Fibroblast of the aortic adventitia (primary cell): ENCODE measurements at places on chromosomes 3 and 15. TPM values are rescaled to one million over a fixed set of nuclear protein-coding genes. Genes with fewer than 3 reads are reported as not detected.

DNA sequence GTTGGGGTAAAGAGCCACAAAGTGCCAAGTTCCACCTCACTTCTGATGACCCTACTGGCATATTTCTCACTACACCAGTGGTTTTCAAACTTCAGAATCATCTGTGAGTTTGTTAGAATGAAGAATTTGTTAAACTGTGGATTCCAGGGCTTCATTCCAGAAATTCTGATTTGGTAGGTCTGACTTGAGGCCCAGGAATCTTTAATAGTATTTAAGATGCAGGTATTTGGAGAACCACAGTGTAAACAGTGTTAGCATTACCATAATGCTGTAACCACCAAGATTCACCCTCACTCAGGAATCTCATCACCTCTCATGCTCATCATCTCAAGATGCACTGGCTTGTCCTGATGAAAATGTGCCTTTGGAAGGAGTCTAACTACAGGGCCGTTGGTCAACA lies 6.0 kb downstream of the KCNMB3 start:
- DNase-seq: no peak

GRCh38 chr3:190238871-190239270 lies 83.4 kb downstream of the CLDN1 start:
- DNase-seq: no peak

DNA sequence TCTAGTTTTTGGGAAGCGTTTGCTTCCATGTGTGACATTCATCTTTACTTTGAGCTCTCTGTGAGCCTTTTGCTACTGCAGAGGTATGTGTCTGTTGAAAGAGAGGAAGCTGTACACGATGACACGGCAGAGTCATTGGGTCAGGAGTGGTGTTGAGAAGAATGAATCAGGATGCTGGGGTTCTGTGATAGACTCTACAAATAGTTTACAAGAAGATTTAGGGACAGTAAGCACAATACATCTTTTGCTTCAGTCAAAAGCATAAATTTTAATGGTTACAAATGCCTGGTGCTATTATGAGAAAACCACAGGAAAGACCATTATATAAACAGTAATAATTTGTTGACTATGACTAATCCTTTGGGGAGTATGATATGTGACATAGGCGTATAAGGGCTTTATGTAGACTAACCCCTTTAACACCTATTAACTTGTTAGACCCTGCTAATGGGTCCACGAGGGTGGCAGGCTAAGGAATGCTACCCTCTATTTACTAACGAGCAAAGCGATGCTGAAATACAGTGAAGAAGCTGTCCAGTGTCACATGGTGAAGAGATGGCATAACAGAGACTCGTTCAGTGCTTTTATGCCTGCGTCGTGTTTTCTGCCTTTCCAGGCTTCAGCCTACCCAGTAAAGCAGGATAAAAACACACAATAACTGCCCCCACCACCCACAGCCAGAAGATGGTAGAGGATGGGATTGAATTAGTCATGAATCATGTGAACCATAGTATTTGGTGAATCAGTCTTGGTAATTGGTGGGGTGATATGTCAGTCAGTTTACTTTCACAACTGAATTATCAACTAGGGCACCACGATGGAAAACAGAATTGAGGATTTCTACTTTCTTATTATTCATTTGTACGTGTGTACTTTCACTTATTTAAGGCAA lies 118.8 kb downstream of the LPP start:
- peak; percentile 73 for DNase-seq

DNA sequence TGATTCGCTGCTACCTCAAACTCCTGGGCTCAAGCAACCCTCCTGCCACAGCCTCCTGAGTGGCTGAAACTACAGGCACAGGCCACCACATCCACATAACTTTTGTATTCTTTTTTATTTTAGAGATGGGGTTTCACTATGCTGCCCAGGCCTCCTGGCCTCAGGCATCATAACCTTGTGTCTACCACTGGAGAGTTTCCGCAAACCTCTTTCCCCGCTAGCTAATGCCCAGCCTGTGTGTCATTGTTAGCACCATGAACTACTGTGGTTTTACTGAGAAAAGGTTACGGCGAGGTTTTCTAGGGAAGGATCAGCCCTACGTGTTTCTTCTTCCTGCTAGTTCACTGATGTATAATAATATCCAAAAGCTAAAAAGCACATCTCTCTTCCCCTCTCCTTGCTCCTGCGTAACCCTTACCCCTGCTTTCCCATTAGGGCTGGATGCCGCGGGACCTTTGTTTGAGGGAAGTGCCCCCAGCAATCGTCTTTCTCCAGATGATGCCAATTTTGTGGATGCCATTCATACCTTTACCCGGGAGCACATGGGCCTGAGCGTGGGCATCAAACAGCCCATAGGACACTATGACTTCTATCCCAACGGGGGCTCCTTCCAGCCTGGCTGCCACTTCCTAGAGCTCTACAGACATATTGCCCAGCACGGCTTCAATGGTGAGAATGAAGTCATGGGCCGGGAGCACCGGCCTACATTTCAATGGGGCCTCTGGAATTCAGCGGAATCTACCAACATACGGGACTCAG lies 113.7 kb downstream of the LIPC start:
- DNase-seq: no peak

DNA sequence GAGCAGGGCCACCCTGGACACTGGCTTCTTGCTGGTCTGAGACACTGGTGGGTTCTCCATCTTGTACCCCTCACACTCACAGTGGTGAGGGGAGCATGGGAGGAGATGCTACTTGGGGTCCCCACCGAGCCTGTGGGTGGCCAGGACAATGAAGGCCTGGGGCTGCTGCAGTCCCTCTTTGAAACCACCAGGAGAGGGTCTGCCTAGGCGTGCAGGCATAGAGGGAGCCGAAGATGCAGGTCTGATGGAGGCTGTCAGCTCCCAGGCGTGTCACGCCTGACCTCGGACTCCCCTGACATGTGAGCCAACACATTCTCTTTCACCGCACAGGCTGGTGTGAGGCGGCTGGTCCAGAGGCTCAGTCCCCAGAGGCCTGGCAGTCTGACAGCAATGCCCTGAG lies 39.1 kb downstream of the NIPA2 start:
- DNase-seq: no peak

DNA sequence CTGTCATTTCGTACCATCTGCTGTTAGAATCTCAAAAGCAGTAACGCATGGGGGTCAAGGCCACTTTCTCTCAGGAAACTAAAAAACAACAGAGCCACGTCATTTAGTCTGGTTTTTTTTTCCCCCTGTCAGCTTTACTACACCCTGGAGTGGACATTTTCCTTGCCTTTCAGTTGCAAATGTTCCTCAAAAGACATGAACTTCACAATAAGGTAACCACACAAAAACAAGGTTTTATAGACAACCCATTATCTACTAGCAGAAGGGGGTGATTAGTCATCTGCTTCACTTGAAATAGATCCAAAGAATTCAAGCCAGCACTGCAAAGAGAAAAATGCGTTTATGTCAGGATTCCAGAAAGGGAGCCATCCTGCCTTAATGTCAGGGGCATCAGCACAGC lies 171.8 kb upstream of the CDIN1 start:
- peak; percentile 67 for DNase-seq

DNA sequence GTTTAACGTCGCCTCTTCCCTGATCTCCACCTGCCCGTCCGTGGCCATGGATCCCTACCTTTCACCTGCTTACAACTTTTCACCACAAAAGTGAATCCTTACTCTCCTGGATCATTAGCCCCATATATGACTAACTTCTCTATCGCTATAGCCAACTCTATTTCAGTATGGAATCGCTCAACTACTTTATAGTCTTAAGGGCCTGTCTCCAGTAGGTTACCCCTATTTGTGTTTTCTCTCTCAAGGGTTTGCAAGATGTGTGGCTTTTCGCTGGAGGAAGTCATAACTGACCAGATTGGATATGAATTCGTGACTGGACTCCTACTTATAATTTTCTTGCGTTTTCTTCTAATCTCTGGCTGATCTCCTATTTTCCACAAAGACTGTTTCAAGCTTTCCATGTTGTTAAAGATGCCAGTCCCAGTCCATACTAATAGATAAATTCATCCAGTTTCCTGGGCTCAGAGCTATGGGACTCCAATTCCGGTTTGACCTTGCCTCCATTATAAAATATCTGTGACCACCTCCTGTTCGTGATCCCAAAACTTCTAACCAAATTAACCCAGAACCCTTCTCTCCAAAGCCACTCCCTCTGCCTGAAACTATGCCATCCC lies 1.3 kb upstream of the STAG1 start:
- no peak for DNase-seq

DNA sequence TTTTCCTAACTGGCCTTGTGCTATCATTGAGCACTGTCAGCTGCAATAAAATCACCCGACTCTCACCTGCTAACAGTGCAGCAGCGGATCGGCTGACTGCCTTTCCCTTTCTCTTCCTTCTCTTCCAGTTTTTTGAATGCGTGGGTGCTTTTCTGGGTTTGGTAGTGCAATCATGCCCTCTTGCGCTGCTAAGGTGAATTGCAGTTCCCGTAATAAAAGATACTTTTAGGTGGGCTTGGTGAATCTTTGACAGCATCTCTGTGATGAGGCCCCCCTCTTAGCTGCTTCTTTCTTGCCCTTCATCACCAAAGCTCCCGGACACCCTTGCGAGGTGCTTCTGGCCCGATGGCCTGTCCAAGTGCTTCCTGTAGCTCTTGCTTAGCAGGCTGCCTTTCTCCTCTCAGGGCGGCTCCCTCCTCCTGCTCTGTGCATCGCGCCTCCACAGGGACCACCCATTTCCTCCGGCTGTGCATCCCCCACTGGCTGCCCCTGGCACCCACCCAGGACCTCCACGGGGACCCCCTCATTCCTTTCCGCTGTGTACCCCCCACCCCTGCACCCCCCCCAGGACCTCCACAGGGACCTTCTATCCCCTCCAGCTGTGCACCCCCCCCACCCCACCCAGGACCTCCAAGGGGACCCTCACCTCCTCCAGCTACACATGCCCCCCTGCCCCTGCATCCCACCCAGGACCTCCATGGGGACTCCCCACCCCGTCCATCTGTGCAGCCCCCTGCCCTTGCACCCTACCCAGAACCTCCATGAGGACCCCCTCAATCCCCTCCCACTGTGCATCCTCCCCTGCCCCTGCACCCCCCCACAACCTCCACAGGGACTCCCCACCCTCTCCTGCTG lies 50.8 kb upstream of the RPL32 start:
- DNase-seq: peak; percentile 77

DNA sequence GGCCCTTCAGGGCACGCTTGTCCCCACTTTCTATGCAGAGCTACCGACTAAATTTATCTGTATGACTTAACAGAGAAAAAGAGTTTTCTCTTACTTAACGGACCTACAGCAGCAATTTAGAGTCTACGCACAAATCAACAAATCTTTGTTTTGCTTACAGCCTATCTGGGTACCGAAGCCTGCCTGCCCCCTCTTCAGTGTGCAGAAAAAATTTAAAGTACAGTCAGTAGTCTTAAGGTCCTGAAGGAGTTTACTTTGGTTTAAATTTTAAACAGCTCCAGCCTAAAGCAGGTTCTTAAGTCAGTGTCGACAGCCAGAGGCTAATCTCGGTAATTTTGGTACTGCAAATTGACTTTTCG lies 570 bp downstream of the SACM1L start:
- no peak for DNase-seq

DNA sequence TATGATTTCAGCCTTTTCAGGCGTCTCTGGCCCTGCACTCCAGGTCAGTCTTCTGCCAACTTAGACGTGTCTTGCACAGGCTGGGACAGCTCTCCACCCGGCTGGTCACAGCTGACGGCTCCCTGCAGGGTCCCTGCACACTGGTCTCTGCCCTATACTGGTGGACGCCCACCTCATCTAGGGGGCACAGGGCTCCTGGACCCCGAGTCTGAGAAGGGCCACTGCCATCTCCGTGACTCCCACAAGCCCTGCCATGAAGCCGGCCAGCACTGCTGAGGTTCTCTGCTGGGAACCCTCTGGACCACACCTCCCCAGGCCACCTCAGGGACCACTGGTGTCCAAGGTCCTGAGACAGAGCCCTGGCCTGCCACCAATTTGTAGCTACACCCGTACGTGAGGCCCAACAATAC lies 40.5 kb downstream of the CYFIP1 start:
- DNase-seq: no peak

- DNase-seq: no peak
Observed at GRCh38 chr3:549636-550035, 353.1 kb downstream of the CHL1 start.

- DNase-seq: peak; percentile 25
Observed at GRCh38 chr3:16917256-16917935, 32.6 kb downstream of the PLCL2 start.

- DNase-seq: peak; percentile 59
Observed at GRCh38 chr15:67193223-67193990, 61.1 kb downstream of the AAGAB start.

DNA sequence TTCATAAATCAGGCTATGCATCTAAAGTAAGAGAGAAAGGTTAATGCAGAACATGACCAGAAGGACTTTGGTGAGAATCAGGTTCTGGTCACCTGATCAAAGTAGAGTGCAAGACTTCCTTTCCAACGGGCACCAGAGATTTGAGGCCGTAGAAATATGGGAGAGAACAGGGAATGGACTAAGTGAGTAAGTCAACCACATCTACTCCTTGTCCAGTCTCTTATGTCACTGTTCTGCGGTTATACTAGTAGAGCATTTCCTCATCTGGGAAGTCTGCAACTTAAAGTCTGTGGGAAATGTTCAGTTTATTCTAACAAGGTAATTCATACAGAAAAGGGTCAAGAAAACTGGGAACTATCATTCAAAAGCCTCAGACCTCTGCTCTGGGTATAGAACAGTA lies 232.8 kb downstream of the CPNE4 start:
- no peak for DNase-seq

DNA sequence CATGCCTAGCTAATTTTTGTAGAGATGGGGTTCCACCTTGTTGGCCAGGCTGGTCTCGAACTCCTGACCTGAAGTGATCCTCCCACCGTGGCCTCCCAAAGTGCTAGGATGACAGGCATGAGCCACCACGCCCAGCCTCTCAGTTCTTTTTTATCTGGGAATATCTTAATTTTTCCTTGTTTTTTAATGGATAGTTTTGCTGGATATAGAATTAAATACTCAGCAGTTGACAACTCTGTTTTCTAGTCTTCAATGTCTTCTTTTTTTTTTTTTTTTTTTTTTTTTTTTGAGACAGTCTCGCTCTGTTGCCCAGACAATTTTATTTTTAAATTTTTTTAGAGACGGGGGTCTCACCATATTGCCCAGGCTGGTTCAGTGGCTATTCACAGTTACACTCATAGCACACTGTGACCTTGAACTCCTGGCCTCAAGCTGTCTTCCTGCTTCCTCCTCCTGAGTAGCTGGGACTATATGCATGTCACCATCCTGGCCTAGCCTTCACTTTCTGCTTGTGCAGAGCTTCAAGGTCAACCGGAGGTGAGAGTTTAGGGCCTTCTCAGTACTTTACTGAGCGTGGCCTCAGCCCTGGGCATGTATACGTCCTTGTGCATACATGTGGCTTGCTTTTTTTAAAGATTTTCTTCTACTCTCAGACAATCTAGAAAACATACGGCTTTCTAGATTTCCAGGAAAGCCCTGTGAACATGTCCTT lies 120.5 kb downstream of the ZNF609 start:
- DNase-seq: no peak

The KLHL40 gene
- not detected in 2 replicates for total RNA-seq

The CSTA gene
- 2.5 and 15.2 TPM in 2 replicates for total RNA-seq

The GOLGA6A gene
- total RNA-seq: not detected in 2 replicates

The TRH gene
- 2.5 TPM in 1 of 2 replicates, not detected in the other for total RNA-seq

The CCNB2 gene
- total RNA-seq: 5.2 and 32.1 TPM in 2 replicates
